ENCODE measurements at places on chromosomes 16 and 17.
A peak's percentile ranks its signal among the peaks of the same experiment; 100 is the strongest.

DNA sequence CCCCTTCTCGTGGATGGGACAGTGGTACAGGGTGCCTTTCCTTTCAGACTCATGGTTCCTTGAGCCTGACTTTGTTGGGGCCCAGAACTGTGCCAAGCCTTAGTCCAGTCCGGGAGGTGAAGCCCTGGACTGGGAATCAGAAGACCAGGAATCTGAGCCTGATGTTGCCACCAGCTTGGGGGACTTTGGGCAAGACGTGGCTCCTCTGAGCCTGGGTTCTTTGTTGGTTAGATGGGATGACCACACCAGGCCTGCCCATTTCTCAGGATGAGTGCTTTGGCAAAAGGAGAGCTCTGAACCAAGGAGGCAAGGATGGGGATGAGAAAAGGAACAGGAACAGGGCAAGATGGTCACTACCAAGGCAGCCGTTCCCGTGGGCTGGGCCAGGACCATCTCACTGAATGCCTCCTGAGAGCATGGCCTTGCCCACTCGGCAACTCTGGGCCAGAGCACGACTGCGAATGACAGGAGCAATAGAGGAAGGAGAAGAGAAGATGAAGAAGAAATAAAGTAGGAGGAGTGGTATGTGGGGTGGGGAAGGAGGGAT is 32.5 kb downstream of the PITPNM3 start:
- no peak for DNase-seq

- no peak for DNase-seq
These were observed 32.9 kb upstream of the SRSF1 start for GRCh38 chr17:58039975-58040374.

DNA sequence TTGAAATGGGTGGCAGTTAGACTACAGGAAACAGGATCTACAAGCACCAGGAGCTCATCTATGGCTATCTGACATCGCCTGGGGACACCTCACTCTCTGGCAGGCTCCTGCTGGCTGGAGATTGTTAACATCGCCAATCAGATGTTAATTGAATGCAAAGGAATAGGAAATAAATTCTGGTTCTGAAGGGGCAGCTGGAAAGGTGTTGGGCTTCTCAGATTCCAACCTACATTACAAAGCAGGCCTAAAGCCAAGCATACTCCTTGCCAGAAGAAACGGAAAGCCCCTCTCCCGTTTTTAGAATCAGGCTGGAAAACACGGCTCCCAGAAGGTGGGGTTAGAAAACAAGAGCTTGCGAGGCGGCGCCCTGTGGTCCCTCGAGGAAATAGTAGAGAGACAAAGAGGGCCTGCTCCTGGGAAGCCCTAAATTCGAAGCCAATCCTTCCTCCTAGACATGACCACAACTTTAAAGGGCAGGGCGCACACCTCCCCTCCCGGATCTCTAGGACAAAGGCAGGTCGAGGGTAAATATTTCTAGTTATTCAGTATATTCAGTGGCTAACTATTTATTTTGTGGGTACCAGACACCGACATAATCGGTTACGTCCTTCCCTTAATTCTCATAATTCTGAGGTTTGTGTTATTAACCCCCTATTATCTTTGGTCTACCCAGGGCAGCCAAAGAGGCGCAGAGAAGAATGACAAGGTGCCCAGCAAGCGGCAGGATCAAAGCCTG is 763 bp upstream of the TOM1L1 start:
- no peak for DNase-seq

DNA sequence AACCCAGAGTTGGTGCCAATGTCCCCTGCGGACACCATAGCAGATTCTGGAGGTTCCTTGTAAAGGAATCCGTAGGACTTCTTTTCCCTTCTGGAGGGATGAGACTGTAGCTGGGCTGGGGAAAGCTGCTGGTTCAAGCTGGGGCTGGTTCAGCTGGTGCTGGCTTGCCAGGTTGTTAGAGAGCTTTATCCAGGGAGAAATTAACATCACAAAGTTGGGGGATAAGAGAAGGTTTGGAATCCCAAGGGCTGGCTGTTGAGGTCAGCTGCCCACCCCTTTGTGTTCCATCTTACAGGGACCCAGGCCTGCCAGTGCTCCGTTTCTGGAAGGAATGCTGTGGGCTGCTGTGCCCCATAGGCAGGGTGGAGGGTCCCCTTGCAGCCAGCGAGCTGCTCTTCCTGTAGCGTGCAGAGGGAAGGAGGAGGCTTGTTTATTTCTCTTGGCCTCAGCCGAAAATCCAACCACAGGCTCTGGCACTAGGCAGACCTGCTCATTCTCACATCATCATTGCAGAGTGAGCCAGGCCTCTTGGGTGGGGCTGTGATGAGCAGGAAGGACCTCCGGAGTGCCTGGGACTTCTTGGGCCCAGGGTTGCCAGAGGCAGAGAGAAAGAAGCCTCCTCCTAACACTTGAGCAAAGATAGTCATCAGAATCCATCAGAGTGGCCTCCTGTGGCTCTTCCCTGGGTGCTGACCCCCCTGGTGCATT is 251.1 kb downstream of the SEC14L1 start:
- DNase-seq, result no peak

GRCh38 chr17:15446036-15446435 is 21.4 kb downstream of the CDRT4 start:
- DNase-seq, result no peak

GRCh38 chr17:68457539-68458259 is 403 bp upstream of the WIPI1 start:
- peak; percentile 98 for DNase-seq

DNA sequence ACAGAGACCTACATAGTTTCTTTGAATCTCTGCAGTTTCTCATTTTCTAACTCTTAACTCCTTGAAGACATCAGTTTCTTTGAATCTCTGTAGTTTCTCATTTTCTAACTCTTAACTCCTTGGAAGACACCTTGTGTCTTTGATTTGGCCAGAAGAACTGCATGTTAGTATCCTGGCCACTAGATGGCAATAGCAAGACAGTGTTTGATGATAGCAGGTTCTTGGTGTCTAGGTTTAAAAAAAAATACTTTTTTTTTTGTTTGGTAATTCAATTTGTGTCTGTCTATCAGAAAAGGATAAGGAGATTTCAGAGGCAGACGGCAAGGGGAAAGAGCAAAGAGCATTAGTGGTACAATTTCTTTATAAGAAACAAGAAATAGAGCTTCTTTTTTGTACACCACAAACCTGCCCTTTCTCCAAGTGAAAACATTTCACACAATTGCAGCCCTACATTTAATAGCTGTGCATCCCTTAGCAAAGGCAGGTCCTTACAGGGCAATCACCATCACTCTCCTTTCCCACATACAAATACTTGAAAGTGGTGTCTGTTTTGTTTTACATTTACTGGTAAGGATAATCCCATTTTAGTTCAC is 1324.9 kb upstream of the CDH8 start:
- peak; percentile 84 for DNase-seq

- DNase-seq, result peak; percentile 86
These were observed at the start of gene THRA for GRCh38 chr17:40062329-40063186. TSS of gene THRA (plus strand) at chr17:40062965. CDS start at chr17:40074489, 11,524 bp downstream.

- no peak for DNase-seq
These were observed 100.6 kb upstream of the CACNG5 start for GRCh38 chr17:66734186-66734943.

GRCh38 chr16:2711370-2712062 is 8.5 kb downstream of the PRSS27 start:
- no peak for DNase-seq
